Activated CD8-positive, alpha-beta T cell treated with anti-CD3 and anti-CD28 coated beads, Interleukin-2, amount 10 ng/mL, durations not matched to agents 7 days and 5 days (primary cell): ENCODE measurements at places on chromosomes 2 and 18. TPM values are rescaled to one million over a fixed set of nuclear protein-coding genes. Genes with fewer than 3 reads are reported as not detected.
A peak's percentile ranks its signal among the peaks of the same experiment; 100 is the strongest.

L3MBTL4 gene
- not detected for total RNA-seq

CRYBA2 gene
- not detected for total RNA-seq

GRCh38 chr2:220665108-220665471 is 907.0 kb downstream of the EPHA4 start:
- no peaks in the 10 kb centered on the region for H3K36me3 ChIP-seq
- no peak for DNase-seq
- H3K4me3 ChIP-seq: no peak overlapping the region
- H3K27me3 ChIP-seq: no peaks in the 10 kb centered on the region
- H3K27ac ChIP-seq: no peak overlapping the region

GRCh38 chr2:32496662-32497061 is 131.2 kb upstream of the TTC27 start:
- peaks cover 31% of the 10 kb centered on the region for H3K36me3 ChIP-seq
- no peak overlapping the region for H3K4me3 ChIP-seq
- no peaks in the 10 kb centered on the region for H3K27me3 ChIP-seq

- peaks cover 8% of the 10 kb centered on the region for H3K36me3 ChIP-seq
- DNase-seq: no peak
- peak overlapping the region; percentile 91 for H3K4me3 ChIP-seq
Observed at GRCh38 chr2:231785413-231785812, 832 bp upstream of the COPS7B start.

DNA sequence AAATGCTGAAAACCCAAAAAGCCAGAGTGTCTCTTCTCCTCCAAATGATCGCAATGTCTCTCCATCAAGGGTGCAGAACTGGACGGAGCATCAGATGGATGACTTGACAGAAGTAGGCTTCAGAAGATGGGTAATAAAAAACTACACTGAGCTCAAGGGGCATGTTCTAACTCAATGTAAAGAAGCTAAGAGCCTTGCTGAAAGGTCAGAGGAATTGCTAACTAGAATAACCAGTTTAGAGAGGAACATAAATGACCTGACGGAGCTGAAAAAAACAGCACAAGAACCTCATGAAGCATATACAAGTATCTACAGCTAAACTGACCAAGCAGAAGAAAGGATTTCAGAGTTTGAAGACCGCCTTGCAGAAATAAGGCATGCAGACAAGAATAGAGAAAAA is 9.7 kb upstream of the POLE4 start:
- H3K27ac ChIP-seq: no peak overlapping the region
- H3K27me3 ChIP-seq: peaks cover 2% of the 10 kb centered on the region
- no peak for DNase-seq
- H3K36me3 ChIP-seq: peaks cover 28% of the 10 kb centered on the region

GRCh38 chr2:101355401-101356054 is 31.8 kb downstream of the CREG2 start:
- no peaks in the 10 kb centered on the region for H3K36me3 ChIP-seq
- peaks cover 6% of the 10 kb centered on the region for H3K27me3 ChIP-seq
- DNase-seq: no peak

GRCh38 chr18:2424420-2424819 is 146.9 kb downstream of the METTL4 start:
- no peak overlapping the region for H3K27ac ChIP-seq
- no peaks in the 10 kb centered on the region for H3K4me1 ChIP-seq
- H3K4me3 ChIP-seq: no peak overlapping the region
- H3K36me3 ChIP-seq: no peaks in the 10 kb centered on the region

GRCh38 chr2:9654452-9655100 is 23.8 kb upstream of the YWHAQ start:
- no peak overlapping the region for H3K4me3 ChIP-seq
- DNase-seq: no peak
- H3K27me3 ChIP-seq: peaks cover 22% of the 10 kb centered on the region
- H3K36me3 ChIP-seq: no peaks in the 10 kb centered on the region
- peak overlapping the region; percentile 2 for H3K27ac ChIP-seq
